ENCODE measurements at places on chromosomes 1 and 21. TPM values are rescaled to one million over a fixed set of nuclear protein-coding genes. Genes with fewer than 3 reads are reported as not detected.

The ELAPOR1 gene
- polyA plus RNA-seq = 0.06 TPM

GRCh38 chr1:206563367-206564207 is 48.7 kb downstream of the EIF2D start:
- DNase-seq = no peak

DNA sequence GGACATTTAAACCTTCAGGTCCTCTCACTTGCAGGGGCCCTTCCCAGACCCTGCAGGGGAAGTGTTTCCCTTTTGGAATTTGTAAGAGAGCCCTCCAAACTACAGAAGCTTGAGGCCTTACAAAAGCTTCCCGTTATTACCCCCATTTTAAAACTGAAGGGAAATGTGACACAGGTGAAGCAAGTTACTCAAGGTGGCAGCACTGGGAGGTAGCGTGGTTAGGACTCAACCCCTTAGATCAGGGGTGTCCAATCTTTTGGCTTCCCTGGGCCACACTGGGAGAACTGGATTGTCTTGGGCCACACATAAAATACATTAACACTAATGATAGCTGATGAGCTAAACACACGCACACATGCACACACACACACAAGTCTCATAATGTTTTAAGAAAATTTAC is 15.8 kb upstream of the ZC3H12A start:
- no peak for DNase-seq

DNA sequence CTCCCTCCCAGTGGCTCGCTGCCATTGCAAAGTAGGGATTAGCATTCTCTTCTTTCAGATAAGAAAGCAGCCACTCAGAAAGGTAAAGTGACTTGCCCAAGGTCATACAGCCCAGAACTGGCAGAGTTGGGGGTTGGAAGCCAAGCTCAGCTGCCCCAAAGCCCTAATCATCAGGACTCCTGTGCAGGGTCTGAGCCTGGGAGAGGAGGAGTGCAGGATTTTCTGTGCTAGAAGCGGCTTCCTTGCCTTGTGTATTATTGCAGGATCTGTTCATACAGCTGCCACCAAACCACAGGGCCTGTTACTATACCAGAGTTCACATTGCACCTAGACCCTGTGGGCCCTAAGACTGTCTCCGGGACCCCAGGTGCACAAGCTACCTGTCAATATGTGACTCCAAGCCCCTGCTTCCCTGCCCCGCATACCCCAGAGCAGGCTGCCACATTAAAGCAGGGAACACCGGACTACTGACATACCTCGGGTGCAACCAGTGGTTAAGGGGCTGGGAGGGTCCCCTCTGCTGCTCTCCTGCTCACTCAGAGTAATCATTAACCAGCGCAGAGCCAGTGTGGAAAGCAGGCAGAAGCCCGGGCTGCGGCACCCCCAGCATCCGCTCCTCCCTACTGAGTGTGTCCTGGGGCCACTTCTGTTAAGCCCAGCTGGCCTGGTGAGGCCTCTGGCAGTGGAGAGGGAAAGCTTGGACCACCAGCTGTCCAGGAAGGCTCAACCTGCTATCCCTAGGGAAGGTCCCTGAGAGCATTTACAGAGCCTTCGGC is 15.8 kb downstream of the HSPG2 start:
- DNase-seq = no peak

DNA sequence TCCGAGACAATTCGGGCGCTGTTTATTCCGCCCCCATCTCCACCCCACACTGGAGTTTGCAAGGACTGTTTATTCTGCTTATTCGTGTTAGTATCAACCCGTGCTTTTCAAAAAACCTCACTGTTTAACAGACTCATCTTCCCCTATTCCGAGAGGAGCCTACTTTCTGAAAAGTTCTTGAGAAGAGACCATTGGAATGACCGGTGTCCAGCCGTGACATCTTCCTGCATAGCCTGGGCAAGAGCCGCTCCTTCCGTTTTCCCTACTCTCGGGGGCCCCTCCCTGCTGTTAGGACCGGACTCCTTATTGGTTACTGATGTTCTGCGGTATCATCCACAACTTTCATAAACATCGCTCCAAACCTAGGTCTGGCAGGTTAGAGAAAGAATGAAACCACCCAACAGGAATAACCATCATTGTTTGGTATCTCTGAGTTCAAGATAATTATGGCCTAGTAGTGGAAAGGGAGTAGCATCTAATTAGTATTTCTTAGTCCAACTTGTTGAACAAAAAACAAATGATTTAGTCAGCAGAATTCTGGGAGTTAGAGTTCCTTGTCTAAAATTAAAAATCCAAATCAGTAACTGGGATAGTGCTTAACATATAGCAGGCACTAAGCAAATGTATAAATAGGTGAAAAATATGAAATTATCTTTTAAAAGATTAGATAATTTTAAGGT is 837 bp downstream of the STXBP3 start:
- DNase-seq = peak; percentile 67
